ENCODE measurements at places on chromosomes 7 and 10. TPM values are rescaled to one million over a fixed set of nuclear protein-coding genes. Genes with fewer than 3 reads are reported as not detected.

The HDAC9 gene
- total RNA-seq, result 6.7 TPM

The CALN1 gene
- total RNA-seq, result not detected

The MYOZ1 gene
- total RNA-seq, result 7.0 TPM

The CPVL gene
- 182 TPM for total RNA-seq

The ZNF107 gene
- total RNA-seq, result 13.0 TPM

The HBP1 gene
- 182 TPM for total RNA-seq

The C10orf143 gene
- 6.8 TPM for total RNA-seq

The IGF2BP3 gene
- total RNA-seq, result 5.0 TPM

The ACTR3C gene
- 34.8 TPM for total RNA-seq

The SLC26A3 gene
- total RNA-seq, result not detected

The ELFN1 gene
- 0.96 TPM for total RNA-seq

The ATG9B gene
- total RNA-seq, result 0.27 TPM

The UFSP1 gene
- 9.1 TPM for total RNA-seq

The BLNK gene
- 36.9 TPM for total RNA-seq

The MAGI2 gene
- 31.1 TPM for total RNA-seq

The SHTN1 gene
- 31.7 TPM for total RNA-seq

The CPXM2 gene
- total RNA-seq, result 9.0 TPM

The CYP3A5 gene
- 1.2 TPM for total RNA-seq

The CALHM2 gene
- total RNA-seq, result 47.3 TPM

The KCNMA1 gene
- total RNA-seq, result 2.5 TPM

The SYT15 gene
- total RNA-seq, result 3.9 TPM

The ABCC2 gene
- total RNA-seq, result 1.2 TPM
